ENCODE measurements at places on chromosomes 5 and 9. TPM values are rescaled to one million over a fixed set of nuclear protein-coding genes. Genes with fewer than 3 reads are reported as not detected.

RGMB gene
- total RNA-seq, result 6.8 TPM

IL13 gene
- total RNA-seq, result not detected

MEIKIN gene
- not detected for total RNA-seq

LHX3 gene
- 0.05 TPM for total RNA-seq

GRM6 gene
- total RNA-seq, result not detected

BRD8 gene
- total RNA-seq, result 46.5 TPM

RORB gene
- total RNA-seq, result not detected

LCN1 gene
- total RNA-seq, result not detected

SH3GL2 gene
- total RNA-seq, result 0.05 TPM

OTP gene
- 0.08 TPM for total RNA-seq
